ENCODE measurements at places on chromosomes 5 and 9.

GRCh38 chr5:10726179-10726912 lies 34.7 kb downstream of the DAP start:
- no peak for DNase-seq

GRCh38 chr5:50653946-50654345 lies 12.5 kb upstream of the PARP8 start:
- DNase-seq = no peak

GRCh38 chr9:27367175-27367798 lies 70.3 kb upstream of the EQTN start:
- DNase-seq = no peak

GRCh38 chr5:100595812-100596173 lies 60.6 kb downstream of the FAM174A start:
- no peak for DNase-seq

DNA sequence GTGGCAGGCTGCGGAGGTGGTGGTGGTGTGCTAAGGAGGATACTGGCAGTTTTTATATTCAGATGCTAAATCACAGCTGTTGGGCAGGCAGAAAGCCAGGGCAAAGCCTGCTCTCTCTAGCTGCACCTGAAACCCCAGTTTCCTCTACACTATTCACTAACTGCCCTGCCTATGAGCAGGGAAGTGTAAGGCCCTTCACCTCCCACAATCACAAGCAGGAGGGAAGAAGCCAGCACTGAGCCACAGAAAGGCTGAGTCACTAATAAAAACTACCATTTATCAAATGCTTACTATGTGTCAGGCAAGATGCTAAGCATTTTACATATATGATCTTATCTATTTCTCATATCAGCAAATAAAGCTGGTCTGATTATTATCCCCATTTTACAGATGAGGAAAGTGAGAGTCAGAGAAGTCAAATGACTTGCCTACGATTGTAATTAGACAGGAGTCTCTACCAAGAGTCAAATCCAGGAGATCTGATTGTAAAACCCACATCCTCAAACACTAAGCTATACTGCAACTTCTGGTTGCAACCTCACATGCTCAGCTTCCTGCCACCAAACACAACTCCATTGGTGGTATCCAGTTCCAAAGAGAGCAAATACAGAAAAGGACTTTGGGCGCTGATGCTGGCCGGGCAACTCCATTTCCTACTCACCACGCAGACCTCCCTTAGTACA lies 17.7 kb upstream of the IL6ST start:
- DNase-seq = no peak

DNA sequence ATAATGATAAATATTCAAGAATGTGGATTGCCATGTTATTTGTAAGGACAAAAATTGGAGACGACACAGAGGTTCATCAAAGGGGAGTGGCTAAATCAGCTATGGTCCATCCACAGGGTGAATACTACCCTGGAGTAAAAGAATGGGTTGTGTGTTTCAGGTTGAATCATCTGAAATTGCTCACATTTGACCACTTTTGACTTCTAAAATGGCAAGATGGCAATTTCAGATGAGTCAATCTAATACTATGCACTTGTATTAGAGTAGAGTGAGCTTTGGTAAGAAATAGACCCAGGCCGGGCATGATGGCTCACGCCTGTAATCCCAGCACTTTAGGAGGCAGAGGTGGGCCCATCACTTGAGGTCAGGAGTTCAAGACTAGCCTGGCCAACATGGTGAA lies 131.8 kb downstream of the GAPVD1 start:
- DNase-seq = no peak

GRCh38 chr9:90309809-90310520 lies 332.7 kb downstream of the DIRAS2 start:
- peak; percentile 53 for DNase-seq

DNA sequence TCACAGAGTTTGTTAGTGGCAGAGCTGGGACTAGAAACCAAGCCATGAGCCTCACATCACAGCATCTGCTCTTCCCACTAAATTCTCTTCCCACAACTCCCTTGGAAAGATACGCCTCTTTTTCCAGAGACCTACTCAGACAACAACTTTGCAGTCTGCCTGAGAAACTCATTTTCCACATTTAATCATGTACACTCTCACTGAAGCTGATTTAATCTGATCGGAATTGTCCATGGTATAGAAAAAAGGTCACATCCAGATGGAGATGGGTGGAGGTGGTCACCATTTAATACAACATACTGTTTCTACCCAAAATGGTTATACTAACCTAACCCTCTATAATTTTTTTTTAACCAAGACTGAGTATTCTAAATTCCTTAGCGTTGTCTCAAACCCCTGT lies 366.2 kb downstream of the ENC1 start:
- no peak for DNase-seq

DNA sequence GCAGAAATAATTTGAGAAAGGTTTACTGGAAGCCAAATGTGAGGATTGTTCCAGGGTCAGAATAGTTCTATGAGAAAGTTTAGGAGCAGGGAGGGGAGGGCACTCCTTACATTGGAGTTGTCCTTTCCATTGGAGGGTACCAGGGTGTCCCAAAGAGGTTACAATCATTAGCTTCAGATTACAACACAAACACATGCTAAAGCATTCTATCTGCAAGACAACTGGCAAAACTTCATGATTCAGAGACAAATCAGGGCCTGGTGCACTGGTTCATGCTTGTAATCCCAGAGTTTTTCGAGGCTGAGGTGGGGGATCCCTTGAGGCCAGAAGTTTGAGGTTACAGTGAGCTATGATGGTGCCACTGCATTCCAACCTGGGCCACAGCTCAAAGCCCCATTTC lies 51.8 kb downstream of the NSUN2 start:
- no peak for DNase-seq

- no peak for DNase-seq
These were observed 45.8 kb downstream of the SLC12A7 start for GRCh38 chr5:1065891-1066650.

All from right kidney (tissue), 9 donors.